ENCODE measurements at places on chromosomes 1 and 21.

- no peak for DNase-seq
Measured at GRCh38 chr1:155053531-155054105, 2.5 kb downstream of the ADAM15 start.

DNA sequence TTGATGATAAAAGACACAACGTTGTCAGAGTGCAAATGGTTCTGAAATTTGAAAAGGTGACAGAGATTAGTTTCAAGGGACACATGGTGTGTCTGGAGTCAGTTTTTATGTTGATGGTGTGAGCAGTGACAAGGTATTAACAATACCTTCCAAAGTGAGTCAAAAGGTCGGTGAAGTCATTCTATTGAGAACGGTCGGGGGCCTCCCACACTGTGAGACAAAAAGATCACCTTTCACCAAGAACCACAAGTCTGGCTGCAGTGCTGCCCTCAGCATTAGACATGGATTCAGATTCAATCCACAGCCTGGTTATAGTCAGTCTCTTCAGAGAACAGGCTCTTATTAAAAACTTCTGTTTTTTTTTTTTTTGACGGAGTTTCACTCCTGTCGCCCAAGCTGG lies 26.5 kb downstream of the ZNF124 start:
- DNase-seq: no peak

DNA sequence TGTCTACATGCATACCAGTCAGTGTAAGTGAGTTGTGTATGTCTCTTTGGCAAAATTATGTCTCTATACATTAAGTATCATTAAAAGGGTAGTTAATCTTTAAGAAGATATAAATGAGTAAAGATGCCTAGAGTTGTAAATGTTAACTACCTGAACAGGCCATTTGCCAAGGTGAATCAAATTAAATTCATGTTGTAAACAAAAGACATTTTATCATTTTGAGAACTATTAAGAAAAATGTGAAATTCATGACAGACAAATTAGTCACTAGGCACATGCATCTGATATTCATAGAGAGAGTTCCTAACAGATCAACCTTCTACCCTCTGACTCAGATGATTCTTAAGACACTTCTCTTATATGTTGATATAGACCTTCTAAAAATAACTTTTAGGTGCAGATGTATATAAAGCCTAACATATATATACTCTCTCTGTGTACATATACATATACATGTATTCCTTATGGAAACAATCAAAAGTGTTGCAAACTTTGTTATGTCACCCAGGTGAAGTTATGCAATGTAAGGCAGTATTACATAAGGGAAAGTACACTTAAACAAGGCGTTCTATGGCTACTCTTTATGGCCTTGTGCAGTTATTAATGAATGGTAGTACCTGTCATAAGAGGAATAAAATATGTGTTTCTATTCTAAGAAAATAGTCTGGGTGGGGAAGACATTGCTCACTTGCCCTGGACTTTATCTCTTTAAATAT lies at the start of gene TMPRSS15:
Gene TMPRSS15, minus strand, starts transcription at position 51 of the 716 bp plus-strand sequence. CDS start 163 bp downstream, outside the sequence.
- DNase-seq: no peak

GRCh38 chr1:39490596-39491145 lies 765 bp upstream of the BMP8A start:
- no peak for DNase-seq

- DNase-seq: no peak
Measured at GRCh38 chr1:186628910-186629309, 51.3 kb downstream of the PTGS2 start.
